ENCODE measurements at places on chromosomes 3 and 15.

GRCh38 chr3:152718810-152719209 lies 116.1 kb upstream of the P2RY1 start:
- no peaks in the 10 kb centered on the region for H3K36me3 ChIP-seq
- no peak overlapping the region for H3K27ac ChIP-seq
- no peaks in the 10 kb centered on the region for H3K4me1 ChIP-seq
- no peak for DNase-seq

GRCh38 chr15:94258246-94258645 lies 26.9 kb downstream of the MCTP2 start:
- H3K4me1 ChIP-seq: peaks cover 27% of the 10 kb centered on the region
- H3K36me3 ChIP-seq: peaks cover 2% of the 10 kb centered on the region
- H3K27ac ChIP-seq: no peak overlapping the region
- no peak for DNase-seq
- H3K27me3 ChIP-seq: no peaks in the 10 kb centered on the region

DNA sequence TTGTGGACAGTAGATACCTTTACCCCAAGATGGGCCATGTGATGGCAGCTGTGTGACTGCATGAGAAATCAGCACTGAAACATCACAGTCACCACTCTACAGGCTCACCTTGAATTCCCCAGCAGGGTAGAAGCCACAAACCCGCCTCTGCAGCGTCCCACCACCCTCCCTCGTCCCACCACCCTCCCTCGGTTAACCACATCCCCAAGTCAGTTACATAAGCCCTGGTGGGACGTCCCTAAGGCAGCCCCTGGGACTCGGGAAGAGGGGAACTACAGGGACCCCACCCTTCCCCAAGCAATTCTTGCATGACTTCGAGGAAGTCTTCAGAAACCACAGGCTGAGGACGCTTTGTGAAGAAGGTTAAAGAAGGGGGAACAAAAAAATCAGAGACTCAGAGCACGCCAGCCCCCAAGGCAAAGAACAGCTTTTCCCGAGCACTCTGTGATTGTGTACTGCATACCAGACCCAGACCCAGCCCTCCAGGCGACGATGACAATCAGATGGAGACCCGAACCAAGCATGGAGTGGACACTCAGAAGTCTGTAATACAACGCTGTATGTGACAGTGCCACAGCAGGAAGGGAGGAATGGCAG lies 60.5 kb downstream of the SH3BP5 start:
- H3K4me1 ChIP-seq: peaks cover 53% of the 10 kb centered on the region
- H3K27ac ChIP-seq: peak overlapping the region; percentile 57
- no peaks in the 10 kb centered on the region for H3K27me3 ChIP-seq
- H3K4me3 ChIP-seq: peak overlapping the region; percentile 35
- no peaks in the 10 kb centered on the region for H3K36me3 ChIP-seq

DNA sequence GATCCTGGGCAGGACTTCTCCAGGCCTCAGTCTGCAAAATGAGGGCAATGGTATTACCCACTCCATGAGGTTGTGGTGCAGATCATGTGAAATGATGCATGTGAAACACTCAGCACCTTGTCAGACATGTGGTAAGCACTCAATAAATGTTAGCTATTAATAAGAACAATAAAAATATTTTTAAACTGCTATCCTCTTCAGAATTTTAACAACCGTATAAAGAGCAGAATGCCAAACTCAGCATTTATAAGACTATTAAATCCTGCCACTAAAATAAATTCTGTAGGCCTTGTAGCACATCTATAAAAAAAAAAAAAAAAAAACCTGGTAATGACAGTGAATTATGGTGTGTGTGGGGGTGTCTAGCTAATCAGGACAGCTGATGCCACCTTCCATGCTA lies 213.9 kb upstream of the UMPS start:
- H3K4me1 ChIP-seq: no peaks in the 10 kb centered on the region
- H3K27ac ChIP-seq: no peak overlapping the region
- DNase-seq: no peak
- H3K27me3 ChIP-seq: peaks cover 36% of the 10 kb centered on the region
- no peak overlapping the region for H3K4me3 ChIP-seq

DNA sequence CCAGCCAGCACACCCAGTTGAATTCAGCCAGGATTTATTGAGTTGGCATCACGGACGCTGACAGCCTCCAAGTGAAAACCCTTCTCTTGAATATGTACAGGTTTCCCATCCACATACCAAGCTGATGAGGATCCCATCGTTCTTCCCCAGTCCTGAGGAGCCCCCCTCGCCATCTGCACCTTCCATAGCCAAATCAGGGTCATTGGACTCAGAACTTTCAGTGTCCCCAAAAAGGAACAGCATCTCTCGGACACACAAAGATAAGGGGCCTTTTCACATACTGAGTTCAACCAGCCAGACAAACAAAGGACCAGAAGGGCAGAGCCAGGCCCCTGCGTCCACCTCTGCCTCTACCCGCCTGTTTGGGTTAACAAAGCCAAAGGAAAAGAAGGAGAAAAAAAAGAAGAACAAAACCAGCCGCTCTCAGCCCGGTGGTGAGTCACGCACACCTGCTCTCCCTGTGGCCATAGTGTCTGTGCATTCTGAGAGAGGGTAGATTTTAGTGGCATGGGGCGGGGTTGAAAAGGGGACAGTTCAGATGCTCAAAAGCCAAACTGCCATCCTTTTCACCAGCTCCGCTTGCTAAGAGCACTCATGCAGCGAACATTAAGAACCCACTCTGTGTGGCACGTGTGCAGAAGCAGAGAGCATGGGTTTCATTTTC lies 51.2 kb downstream of the KLHL25 start:
- H3K36me3 ChIP-seq: peaks cover 15% of the 10 kb centered on the region
- H3K4me3 ChIP-seq: no peak overlapping the region
- no peak for DNase-seq
- no peaks in the 10 kb centered on the region for H3K4me1 ChIP-seq
- peak overlapping the region; percentile 25 for H3K27ac ChIP-seq

DNA sequence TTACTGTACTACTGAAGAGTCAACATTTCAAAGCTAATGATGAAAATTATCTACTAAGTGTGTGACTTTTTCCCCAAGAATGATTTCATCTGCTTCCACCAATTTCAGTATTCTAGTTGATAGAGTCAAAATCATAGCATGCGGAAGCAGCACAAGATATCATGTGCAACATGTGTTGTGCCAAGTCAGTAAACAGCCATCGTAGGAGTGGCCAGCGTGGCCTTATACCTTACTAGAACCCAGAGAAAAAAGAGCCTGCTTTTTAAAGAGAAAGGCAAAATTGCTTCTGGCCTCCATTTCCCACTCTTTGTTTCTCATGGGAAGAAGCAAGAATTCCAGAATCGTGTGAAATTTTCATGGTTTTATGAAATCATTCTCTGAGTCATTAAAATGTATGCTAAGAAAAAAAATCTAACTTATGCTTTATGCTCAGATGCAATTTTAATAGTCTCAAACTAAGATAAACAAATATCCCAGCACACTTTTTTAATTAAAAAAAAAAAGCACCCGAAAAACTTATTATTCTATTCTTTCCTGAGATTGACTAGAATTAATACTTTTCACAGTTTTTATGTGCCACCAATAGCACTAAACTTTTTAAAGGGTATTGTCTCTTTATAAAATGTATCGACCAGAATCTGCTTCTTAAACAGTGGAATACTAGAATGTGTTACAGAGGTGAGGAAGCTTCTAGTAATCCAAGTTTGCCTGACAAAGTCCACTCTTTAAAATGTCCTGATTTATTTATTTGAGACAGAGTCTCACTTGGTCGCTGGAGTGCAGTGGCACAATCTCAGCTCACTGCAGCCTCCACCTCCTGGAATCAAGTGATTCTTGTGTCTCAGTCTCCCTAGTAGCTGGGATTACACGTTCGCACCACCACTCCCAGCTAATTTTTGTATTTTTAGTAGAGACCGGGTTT lies 87.3 kb downstream of the MBNL1 start:
- peaks cover 51% of the 10 kb centered on the region for H3K36me3 ChIP-seq
- H3K4me3 ChIP-seq: no peak overlapping the region
- peaks cover 65% of the 10 kb centered on the region for H3K4me1 ChIP-seq

DNA sequence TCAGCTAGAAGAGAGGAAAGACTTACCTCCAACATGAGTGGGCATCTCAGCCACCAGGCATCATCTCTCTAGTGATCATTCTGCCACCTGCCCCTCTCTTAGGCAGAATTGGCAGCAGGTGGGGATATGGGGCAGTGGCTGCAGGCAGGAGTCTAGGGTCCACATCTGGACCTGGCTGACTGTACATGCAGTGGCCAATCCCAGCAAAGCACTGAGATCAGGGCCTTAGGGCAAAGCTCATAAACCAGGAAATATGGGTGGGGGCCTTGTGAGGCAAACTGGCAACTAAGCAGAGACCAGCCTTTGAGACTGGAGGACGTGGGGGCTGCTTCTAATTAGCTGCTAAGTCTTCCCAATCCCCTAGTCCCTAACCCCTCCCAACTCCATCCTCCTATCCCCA lies 12.9 kb downstream of the POMGNT2 start:
- no peak overlapping the region for H3K27ac ChIP-seq
- no peak overlapping the region for H3K4me3 ChIP-seq
- DNase-seq: no peak
- H3K4me1 ChIP-seq: peaks cover 2% of the 10 kb centered on the region
- H3K36me3 ChIP-seq: peaks cover 1% of the 10 kb centered on the region

GRCh38 chr3:64888840-64889392 lies 201.1 kb upstream of the ADAMTS9 start:
- H3K4me1 ChIP-seq: no peaks in the 10 kb centered on the region
- H3K4me3 ChIP-seq: no peak overlapping the region
- no peaks in the 10 kb centered on the region for H3K27me3 ChIP-seq
- H3K36me3 ChIP-seq: no peaks in the 10 kb centered on the region
- H3K27ac ChIP-seq: no peak overlapping the region
- no peak for DNase-seq

DNA sequence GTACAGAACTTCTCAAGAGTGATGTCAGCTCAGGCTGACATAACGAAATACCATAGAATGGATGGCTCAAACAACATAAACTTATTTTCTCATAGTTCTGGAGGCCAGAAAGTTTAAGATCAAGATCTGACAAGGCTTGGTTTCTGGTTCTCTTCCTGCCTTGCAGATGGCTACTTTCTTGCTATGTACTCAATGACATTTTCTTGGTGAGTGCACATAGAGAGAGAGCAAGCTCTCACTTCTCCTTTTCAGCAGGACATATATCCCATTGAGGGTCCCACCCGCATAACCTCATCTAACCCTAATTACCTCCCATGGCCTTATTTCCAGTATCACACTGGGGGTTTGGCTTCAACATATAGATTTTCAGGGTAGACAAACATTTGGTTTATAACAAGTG lies 1072.1 kb downstream of the PLOD2 start:
- no peak for DNase-seq
- H3K27ac ChIP-seq: no peak overlapping the region
- H3K27me3 ChIP-seq: no peaks in the 10 kb centered on the region
- H3K4me1 ChIP-seq: no peaks in the 10 kb centered on the region

- peaks cover 51% of the 10 kb centered on the region for H3K27me3 ChIP-seq
- no peak within 1 kb of the TSS for H3K27ac ChIP-seq
- no peak within 1 kb of the TSS for H3K4me3 ChIP-seq
- peaks cover 7% of the 10 kb centered on the region for H3K4me1 ChIP-seq
- no peaks in the 10 kb centered on the region for H3K36me3 ChIP-seq
Observed at GRCh38 chr3:178536211-178537079, at the start of gene KCNMB2. TSS of gene KCNMB2 (plus strand) at chr3:178536436.

DNA sequence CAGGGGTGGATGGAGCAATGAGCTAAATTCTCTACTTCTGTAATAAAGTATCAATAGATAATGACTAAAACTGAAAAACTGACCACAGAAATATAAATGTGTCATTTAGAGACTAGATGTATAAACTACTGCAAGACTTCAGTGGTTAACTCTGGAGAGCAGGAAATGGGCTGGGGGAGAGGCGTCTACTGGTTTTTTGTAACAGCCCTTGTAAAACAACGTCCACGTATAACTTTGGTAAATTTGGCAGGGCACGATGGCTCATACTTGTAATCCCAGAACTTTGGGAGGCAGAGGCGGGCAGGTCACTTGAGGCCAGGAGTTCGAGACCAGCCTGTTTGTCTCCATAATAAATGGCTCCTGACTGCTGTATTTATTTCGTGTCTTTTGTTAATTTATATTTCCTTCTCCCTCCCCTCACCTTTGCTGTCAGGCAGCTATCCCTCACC lies 12.5 kb downstream of the RAB27A start:
- peak overlapping the region; percentile 39 for H3K4me3 ChIP-seq
- H3K36me3 ChIP-seq: peaks cover 56% of the 10 kb centered on the region
- peak; percentile 67 for DNase-seq
- H3K4me1 ChIP-seq: peaks cover 81% of the 10 kb centered on the region
- no peaks in the 10 kb centered on the region for H3K27me3 ChIP-seq

DNA sequence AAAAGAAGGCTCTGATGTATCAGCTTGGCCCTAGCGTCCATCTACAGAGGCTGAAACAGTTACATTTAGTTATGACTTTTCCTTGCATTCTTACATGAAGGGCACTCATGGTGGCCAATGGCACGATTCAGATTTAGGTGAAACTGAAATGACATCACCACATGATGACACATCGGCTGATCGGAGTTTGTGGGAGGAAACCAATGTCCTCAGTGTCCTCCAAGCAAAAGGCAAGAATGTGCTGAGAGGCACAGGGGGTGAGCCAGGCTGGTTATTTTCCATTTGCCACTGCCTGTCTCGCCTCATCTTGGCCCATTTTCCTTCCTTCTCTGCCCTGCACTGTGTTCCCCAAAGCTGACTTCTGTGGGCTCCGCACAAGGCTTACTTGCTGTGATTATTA lies 34.4 kb downstream of the TARS3 start:
- no peaks in the 10 kb centered on the region for H3K27me3 ChIP-seq
- peaks cover 26% of the 10 kb centered on the region for H3K36me3 ChIP-seq
- DNase-seq: peak; percentile 26
- no peak overlapping the region for H3K27ac ChIP-seq
- H3K4me1 ChIP-seq: peaks cover 27% of the 10 kb centered on the region

DNA sequence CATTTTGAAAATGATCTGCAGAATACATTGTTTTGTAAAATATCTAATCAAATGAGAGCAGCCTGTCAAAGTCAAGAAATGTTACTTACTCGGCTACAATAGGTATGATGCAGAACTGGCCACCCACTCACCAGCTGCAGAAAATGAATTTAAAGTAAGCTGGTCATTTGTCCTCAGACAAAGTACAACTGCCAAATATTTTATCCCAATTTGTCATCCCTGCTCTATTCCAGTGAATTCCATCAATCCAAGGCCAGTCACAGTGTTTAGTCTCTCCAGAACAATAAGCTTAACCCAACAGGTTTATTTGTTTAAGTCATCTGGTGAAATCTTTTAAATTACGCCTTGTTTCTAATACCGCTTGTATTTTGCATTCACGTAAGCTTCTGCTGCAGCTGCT lies 46.6 kb upstream of the TCF12 start:
- H3K4me1 ChIP-seq: no peaks in the 10 kb centered on the region
- H3K4me3 ChIP-seq: no peak overlapping the region
- H3K36me3 ChIP-seq: no peaks in the 10 kb centered on the region
- H3K27ac ChIP-seq: no peak overlapping the region
- no peaks in the 10 kb centered on the region for H3K27me3 ChIP-seq

- H3K36me3 ChIP-seq: peaks cover 25% of the 10 kb centered on the region
- peak overlapping the region; percentile 94 for H3K4me3 ChIP-seq
- DNase-seq: peak; percentile 25
- no peaks in the 10 kb centered on the region for H3K27me3 ChIP-seq
Observed at GRCh38 chr3:128878556-128879124, 780 bp upstream of the ACAD9 start.

- DNase-seq: no peak
- H3K36me3 ChIP-seq: no peaks in the 10 kb centered on the region
- H3K4me3 ChIP-seq: no peak overlapping the region
- peaks cover 7% of the 10 kb centered on the region for H3K27me3 ChIP-seq
- no peak overlapping the region for H3K27ac ChIP-seq
Observed at GRCh38 chr15:38888701-38889221, 324.1 kb upstream of the RASGRP1 start.

All from activated naive CD8-positive, alpha-beta T cell treated with anti-CD3 and anti-CD28 coated beads for 36 hours (primary cell).